Stimulated activated CD4-positive, alpha-beta T cell treated with anti-CD3 and anti-CD28 coated beads, Interleukin-15, amount 100 ng/mL, for 1 hour (primary cell): ENCODE measurements at places on chromosomes 12 and 14.

- no peak for DNase-seq
Observed at GRCh38 chr14:81390696-81391095, 9.4 kb downstream of the STON2 start.

DNA sequence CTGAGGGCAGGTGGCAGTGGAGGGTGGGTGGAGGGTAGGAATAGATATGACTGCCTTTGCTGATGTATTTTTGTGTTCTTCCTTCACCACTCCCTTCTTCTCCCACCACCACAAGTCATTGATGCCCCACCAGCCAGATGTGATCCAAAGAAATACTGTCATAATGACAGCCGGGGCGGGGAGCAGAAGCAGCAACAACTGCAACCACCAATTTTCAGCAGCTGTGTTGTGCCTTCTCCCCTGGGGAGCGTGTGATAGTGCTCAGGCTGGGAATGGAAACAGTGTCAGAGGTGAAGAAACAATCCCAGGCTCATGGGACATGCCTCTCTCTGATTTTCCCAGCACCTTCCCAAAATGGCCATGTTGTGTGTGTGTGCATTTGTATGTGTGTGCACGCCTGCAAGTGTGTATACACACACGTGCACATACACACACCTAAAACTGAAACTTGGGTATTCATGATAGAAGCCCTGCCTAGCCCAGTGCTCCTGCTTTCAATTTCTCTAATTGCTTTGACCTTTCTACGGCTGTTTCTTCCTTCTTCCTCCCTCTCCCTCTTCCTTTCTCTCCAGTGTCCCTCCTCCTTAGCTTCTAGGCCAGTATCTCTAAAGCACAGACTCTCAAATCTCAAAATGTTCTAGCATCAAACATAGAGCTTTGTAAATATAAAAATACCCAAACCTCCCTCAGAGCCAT lies 299.2 kb upstream of the FKBP4 start:
- DNase-seq, result no peak

DNA sequence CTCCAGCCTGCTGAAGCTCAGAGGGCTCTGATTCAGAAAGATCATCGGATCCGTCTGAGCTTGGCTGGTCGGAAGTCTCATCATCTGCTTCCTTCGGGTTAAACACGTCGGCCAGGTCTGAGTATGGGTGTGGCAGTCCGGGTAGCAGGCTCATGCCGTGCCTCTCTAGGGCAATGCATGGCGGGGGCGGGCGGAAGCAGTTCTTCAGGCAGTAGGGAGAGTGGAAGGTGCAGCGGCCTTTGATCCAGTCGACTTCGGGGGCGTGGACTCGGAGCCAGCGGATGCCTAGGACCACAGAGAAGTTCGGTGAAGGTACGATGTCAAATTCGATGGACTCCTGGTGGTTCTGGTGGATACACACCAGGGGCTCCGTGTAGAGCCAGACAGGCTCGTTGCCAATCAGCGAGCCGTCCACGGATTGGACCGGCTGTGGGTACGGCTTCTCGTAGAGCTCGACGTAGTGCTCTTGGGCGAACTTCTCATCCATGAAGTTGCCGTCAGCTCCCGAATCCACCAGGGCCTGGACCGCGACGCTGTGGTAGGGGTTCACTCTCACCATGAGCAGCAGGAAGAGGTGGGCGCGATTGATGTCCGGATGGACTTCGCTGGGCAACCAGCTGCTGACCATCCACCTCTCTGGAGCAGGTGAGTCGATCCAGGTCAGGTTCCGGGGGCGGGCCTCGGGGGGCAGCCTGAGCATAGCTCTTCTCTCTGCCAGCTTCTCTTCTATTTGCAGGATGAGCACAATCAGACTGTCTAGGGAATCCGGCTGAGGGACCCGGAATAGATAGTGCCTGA lies 20.3 kb downstream of the RTL1 start:
- DNase-seq, result no peak

DNA sequence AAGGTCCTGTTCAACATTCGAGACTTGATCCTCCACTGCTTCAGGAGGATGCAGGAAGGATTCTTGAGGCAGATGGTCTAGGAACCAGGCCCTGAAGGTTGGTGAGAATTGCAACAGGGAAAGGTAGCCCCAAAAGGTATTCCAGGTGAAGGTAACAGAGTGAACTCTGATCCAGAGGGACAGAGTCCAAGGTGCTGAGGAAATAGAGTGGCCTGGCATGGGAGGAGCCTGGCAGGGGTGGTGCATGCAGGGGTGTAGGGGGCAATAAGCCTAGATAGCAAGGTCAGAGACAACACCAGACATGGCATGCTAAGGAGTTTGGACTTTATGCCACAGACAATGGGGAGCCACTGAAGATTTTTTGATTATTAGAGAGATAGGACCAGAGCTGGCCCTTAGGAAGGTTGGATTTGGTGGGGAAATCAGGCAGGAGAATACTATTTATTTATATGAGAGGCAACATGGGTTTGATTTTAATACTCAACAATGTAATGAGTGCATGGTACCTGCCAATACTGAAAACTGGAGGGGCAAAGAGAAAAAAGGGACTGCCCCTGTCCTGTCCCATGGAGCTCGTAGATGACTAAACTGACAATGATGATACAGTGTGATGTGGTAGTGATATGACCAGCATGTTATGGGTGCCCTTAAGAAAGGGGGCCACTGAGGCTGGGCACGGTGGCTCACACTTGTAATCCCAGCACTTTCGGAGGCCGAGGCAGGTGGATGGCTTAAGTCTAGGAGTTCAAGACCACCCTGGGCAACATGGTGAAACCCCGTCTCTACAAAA lies 50.5 kb upstream of the TMED10 start:
- no peak for DNase-seq

- DNase-seq, result no peak
Observed at GRCh38 chr14:68506021-68506644, 286.7 kb downstream of the ZFP36L1 start.

DNA sequence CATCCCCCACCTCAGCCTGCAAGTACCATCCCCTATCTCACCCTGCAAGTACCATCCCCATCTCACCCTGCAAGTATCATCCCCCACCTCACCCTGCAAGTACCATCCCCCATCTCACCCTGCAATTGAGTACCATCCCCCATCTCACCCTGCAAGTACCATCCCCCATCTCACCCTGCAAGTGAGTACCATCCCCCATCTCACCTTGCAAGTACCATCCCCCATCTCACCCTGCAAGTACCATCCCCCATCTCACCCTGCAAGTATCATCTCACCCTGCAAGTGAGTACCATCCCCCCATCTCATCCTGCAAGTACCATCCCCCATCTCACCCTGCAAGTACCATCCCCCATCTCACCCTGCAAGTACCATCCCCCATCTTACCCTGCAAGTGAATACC lies 45.0 kb downstream of the ZC3H14 start:
- DNase-seq, result no peak

GRCh38 chr12:105945880-105946279 lies 192.9 kb downstream of the NUAK1 start:
- no peak for DNase-seq

DNA sequence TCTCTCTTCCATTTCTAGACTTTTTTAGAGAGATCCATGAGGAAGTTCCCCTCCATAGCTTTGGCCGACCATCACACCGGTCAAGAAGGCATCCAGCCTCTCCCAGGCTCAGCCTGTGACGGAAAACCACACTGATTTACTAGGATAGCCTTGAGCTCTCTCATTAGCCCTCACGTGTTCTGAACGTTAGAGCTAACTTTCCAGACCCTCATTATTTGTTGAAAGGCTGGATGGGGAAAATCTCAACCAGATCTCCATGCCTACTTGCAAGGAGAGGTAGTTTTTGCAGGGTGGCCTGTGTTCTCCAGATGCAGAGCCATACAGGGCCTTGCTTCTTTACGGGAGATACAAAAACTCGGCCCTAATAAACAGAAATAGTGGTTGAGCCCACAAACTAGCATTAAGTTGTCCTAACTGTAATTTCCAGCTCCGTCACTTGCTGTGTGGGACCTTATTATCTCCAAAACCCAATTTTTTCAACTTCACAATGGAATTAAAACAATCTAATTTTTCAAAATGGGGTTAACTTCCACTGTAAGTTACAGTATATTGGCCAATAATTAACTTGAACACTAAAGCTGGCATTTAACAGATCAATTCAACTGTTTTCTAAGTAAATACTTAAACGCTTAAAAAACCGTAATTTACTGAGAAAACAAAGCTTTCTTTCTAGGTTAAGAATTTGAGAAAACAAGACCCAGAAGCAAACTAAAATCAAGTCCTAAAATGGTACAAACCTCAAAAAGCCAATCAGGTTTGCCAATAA lies 65.3 kb downstream of the KLHL28 start:
- DNase-seq, result no peak

GRCh38 chr12:55847603-55848291 lies 5.0 kb upstream of the MMP19 start:
- DNase-seq, result no peak

DNA sequence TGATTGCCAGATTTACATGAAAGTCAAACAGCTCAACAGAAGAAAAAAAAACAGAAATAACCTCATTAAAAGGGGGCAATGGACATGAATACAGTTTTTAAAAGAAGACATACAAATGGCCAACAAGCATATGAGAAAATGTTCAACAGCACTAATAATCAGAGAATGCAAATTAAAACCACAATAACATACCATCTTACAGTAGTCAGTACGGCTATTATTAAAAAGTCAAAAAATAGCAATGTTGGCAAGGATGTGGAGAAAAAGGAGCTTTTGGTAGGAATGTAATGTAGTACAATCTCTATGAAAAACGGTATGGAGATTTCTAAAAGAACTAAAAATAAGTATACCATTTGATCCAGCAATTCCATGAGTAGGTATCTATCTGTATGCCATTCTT lies 272.1 kb downstream of the CEP128 start:
- DNase-seq, result no peak

DNA sequence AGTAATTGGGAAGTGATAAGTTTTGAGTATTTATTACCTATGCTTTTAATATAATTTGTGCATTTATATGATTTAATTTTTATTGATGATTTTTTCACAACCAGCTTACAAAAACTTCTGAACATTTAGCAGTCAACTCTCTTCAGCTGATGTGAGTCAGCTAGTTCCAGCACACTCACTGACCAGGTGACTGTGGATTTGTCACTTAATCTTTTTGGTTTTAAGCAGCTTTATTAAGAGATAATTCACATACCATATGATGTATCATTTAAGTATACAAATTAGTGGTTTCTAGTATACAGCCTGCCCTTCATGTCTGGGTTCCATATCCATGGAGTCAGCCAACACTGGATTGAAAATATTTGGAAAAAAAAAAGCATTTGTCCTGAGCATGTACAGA lies 103.5 kb downstream of the SYNE2 start:
- DNase-seq, result no peak

GRCh38 chr14:91354221-91354916 lies 63.3 kb downstream of the CCDC88C start:
- no peak for DNase-seq

DNA sequence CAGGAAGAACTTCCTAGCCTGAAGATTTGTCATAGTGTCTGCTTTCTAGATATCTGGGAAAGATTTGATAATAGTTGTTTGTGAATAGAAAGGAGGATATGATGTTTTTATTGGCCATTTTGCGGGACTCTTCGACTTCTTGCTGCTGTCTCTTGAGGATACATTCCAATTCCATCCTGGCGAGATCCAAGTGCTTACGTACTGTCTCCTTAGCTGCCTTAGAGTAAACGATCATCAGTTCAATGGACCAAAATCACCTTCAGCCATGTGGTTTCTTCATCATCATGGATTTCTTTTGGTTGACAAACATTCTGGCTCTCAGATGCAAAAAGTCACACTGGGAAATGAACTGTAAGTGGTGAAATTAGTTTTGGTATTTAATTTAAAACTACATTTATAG lies 82.7 kb upstream of the SCN8A start:
- no peak for DNase-seq

DNA sequence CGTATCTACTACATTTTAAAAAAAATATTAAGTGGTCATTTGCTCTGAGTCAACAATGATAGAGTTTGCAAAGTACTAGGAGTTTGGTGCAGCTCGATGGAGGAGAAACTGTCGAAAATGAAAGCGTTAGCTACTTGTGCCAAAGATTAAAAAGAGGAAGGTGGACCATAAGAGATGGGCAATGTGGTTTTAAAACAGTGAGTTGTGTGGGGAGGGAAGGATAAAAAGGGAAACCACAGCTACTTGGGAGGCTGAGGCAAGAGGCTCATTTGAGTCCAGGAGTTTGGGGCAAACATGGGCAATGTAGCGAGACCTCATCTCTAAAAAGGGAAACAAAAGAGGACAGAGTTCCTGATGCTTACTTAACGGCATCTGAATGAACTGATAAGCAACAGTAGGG lies 18.2 kb upstream of the STRAP start:
- no peak for DNase-seq

GRCh38 chr14:53151523-53152183 lies 1.5 kb downstream of the DDHD1 start:
- DNase-seq, result no peak
